ENCODE measurements at places on chromosomes 13 and 19.

DNA sequence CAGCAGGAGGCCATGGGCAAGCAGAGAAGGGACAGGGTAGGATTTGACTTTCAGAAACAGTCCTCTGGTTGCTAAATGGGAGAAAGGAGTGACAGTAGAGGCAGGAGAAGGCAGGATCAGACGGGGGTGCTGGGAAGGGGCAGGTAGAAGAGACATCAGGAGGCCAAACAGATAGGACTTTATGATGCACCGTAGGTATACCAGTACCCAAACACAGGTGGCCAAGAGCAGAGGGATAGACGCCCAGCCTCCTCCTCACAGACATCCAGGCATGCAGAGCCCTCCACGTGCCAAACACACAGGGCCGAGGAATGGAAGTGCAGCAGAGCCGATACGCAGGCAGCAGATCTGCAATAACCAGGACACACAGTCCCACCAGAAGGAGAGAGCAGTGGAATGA is 1.3 kb upstream of the AXL start:
- no peak for DNase-seq

GRCh38 chr19:6060600-6061375 is 49.5 kb downstream of the RFX2 start:
- peak; percentile 41 for DNase-seq

GRCh38 chr13:94974015-94974951 is 261.9 kb upstream of the SOX21 start:
- no peak for DNase-seq

GRCh38 chr19:55578761-55579747 is 1.6 kb downstream of the ZNF579 start:
- no peak for DNase-seq

GRCh38 chr19:2552859-2553258 is 76.9 kb downstream of the GADD45B start:
- no peak for DNase-seq

DNA sequence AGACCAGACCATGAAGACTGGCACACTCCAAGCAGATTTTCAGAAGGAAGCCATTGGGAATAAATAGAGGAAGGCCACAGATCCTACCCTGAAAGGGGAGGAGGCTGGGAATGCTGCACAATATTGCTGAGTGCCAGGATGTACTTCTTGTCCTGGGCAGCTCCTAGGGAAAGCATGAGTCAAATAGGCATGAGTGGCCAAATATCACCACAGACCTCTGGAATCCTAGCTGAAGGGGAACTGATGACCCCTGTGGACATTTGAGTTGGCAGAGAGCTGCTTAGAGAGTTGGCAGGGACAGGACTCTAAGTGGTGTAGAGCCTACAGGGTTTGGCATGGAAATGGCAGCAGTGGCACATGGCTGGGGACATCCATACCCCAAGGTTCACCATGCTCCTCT is 234.3 kb upstream of the TRPC4 start:
- DNase-seq = no peak

DNA sequence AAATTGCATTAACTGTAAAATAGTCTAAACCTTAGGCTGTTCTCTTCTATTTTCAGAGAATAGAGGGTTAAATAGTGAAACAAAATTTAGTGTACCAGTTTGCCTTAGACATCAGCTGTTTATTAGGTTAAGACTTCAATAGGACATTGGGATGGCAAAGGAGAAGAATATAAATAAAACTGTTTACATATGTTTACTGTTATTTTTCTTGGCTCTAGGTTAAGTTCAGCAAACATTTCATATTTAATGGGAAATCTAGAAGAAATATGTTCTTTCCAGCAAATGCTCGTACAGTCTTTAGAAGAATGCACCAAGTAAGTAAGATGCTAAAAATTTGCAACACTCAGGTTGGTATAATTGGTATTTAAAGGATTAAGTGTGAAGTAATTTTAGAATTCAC is 76.5 kb upstream of the TEX29 start:
- no peak for DNase-seq

GRCh38 chr19:7657131-7657751 is 11.6 kb upstream of the RETN start:
- DNase-seq = peak; percentile 48

- no peak for DNase-seq
Observed at GRCh38 chr13:114121496-114122126, 10.8 kb downstream of the RASA3 start.

DNA sequence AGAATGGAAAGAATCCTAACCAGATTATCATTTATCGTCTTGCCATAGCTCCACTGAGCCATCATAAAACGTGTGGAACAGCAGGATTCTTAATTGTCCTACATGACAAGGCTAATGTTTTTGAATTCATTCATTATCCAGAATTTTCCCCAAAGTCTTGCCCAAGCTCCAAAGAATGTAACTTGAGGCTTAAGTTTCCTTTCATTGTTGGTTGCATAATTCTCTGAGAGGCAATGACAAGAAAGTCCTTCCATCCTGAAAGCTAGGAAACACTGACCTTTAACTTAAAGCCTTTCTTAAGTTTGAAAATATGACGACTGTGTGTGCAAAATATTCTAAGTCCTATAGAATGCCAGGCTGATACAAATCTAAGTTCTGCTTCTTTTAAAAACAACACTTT is 546.1 kb downstream of the SUCLA2 start:
- DNase-seq = no peak

DNA sequence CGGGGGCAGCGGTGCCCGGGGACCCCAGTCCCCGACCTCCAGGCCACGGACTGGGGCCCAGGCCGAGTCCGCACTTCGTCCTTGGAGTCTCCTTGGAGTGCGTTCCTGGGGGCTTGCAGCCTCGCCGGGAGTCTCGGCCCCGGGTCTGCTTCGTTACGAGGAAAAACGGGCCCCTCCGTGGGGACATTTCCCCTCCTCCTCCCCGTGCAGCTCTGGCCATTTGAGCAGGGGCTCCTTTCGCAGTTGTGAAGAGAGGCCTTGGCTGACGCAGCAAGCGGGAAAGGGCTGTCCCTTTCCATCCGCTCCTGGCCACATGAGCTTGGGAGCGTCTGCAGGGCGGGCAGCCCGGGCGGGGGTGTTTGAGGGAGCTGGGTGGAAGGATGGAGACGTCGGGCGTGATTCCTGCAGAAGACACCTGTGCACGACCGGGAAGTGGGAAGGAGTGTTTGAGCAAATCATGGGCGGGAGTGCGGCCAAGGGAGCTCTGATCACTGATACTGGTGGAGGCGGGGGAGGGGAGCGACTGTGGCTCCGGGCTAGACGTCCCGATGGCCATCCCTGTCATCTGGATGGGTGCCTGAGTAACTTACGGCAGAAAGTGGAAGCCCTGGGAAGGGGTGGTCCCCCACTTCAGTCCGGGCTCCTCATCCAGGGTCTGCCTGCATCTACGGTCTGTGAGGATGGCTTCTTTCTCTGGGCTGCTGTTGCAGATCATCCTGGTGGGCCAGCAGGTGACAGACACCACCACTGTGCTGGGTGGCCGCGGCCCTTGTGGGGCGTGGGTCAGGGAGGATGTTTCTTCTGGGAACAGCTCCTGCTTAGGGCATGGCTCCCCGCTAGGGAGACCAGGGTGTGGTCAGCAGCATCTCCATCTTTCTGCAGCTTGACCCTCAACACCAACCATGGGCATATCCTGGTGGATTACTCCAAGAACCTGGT is 736 bp downstream of the GPI start:
- DNase-seq = peak; percentile 75

GRCh38 chr13:109737606-109738005 is 48.8 kb downstream of the IRS2 start:
- DNase-seq = no peak

GRCh38 chr13:43783820-43784219 is 3.0 kb downstream of the ENOX1 start:
- DNase-seq = no peak

DNA sequence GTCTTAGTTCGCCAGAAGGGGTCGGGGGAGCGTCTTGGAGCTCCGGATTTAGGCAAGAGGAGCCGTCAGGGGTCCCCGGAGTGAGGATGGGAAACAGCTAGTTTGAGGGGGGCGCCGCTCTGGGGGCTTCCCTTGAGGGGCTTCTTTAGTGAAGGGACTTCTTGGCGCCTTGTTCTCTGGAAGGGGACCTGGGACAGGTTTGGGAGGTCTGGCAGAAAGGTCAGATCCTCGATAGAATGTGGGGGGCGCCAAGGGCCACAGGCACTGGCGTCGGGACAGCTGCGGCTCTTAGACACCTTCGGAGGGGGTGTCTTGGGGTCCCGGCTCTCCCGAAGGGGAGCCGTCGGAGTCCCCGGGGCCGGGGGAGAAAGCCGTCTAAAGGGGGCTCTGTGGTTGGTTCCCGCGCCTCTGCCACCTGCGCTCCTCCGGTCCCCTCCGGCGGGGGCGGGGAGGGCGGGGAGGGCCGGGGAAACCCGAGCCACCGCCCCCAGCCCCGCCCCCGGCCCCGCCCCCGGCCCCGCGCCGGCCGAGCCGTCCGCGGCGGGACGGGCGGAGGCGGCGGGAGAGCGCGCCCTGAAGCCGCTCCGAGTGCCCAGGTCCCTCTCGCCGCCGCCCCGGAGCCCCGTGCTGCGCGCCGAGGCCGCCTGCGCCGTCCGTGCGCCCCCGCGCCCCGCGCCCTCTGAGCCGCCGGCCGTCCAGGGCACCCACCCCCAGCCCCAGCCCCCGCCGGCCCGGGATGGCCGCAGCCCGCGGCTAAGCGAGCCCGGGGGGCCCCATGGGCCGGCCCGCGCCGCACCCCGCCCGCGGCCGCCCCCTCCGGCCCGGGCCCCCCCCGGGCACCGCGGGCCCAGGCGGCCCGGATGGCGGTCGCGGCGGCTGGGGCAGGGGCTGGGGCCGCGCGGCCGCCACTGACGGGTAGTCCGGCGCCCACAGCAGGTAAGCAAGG is at the start of gene NRTN:
NRTN (plus strand) TSS at position 552 of the 946 bp plus-strand sequence. CDS start 19,099 bp downstream, outside the sequence.
- DNase-seq = peak; percentile 73

DNA sequence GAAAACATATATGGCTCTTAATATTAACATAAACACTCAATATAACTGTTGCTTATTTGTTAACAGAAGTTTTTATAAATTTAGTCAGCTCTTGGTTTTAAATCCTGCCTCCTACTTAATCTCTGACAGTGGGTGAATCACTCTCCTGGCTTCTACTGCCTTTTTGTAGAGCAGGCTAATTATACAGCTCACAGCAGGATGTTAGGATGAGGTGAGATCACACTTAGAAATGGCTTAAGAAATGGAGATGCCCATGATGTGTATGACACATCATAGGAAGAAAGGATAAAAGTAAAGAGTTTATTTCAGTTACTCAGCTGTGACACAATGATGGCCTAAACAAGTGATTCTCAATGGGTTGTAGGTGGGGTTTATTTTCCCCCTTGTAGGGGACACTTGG is 345.6 kb downstream of the SPRY2 start:
- no peak for DNase-seq

GRCh38 chr13:44508562-44509077 is 67.5 kb downstream of the TSC22D1 start:
- no peak for DNase-seq

- no peak for DNase-seq
Observed at GRCh38 chr19:9014803-9015202, 4.6 kb upstream of the MUC16 start.

DNA sequence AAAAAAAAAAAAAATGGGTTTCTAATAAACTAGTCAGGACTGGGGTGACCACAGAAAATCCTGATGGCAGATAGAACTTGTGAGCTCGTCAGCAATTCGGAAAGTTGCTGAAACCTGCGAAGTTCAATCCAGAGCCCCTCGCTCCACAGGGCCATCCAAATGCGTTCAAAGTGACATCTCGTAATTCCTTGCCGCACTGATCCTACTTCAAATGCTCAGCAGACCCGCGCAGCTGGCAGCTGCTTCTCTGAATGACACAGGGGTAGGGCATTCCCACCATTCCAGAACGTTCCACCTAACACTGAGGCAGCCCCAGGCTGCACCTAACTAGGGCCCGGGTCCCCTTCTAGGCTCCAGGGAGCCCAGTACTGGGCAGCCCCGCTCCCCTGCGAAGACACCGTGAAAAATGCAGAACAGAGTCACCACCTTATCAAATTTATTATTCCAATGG is 4.8 kb upstream of the DAPK3 start:
- DNase-seq = no peak

- DNase-seq = no peak
Observed at GRCh38 chr19:51916167-51916566, 11.1 kb upstream of the ZNF613 start.

DNA sequence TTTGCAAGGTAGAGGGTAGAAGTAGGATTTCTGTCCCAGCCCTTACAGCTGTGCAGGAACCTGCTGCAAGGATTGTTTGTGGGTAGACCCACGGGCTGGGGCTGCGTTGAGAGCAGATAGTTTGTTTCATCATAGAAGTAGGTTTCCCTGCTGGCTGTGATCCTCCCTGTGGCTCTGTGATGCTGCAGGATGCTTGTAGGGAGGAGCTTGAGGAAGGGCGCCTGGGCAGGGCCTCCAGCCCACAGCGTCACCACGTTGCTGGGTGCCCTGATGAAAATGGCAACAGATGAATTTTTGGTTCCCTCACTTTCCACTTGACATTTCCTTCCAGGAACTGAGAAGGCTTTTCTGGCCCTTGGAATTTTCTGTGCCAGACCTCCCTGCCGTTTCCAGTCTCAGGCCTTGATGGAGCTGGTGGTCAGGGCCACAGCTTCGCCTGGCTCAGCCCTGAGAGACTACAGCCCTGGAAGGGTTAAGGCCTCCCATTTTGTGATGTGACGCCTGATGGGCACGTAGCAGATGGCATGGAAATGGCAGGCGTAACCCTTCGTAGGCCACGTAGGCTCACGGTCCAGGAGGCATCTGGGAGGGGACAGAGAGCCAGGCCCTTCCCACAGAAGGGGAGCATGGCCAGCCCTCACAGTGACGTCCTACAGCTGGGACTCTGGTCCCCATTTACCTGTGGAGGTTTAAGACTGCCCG is 42.2 kb downstream of the GATAD2A start:
- no peak for DNase-seq

- DNase-seq = no peak
Observed at GRCh38 chr13:31945202-31945961, 86.2 kb upstream of the FRY start.

GRCh38 chr19:34649886-34650543 is 26.9 kb downstream of the SCGB2B2 start:
- DNase-seq = no peak

- DNase-seq = no peak
Observed at GRCh38 chr13:109509154-109509900, 277.1 kb downstream of the IRS2 start.

GRCh38 chr19:39474139-39474620 is 6.5 kb upstream of the TIMM50 start:
- no peak for DNase-seq

DNA sequence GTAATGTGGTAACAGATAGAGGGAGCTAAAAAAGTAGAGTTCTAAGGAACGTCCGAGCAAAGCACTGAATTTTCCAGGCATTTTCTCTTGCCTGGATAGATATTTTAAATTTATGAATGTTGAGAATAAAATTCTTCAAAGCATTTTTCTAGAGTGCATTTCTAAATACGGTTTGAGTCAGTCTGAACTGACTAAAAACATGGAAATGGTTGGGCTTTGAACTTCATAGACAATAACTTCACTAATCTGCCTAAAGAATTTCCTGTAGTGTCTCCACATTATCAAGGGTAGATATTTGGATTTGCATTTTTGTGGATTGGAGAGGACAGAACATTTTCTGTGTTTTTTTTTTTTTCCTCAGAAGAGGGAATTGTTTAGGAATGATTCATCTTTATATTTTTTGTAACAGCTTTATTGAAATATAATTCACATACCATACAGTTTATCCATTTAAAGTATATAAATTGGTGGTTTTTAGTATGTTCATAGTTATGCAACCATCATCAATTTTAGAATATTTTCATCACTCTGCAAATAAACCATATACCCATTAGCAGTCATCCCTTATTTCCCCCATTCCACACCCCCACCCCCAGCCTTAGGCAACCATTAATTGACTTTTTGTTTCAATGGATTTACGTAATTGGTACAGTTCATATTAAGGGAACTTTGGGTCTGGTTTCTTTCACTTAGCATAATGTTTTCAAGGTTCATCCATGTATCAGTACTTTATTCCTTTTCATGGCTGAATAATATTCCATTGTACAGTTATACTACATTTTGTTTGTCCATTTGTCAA is 20.7 kb downstream of the GARRE1 start:
- no peak for DNase-seq
